Spinal cord (tissue), 10 donors: ENCODE measurements at places on chromosomes 1 and 21. TPM values are rescaled to one million over a fixed set of nuclear protein-coding genes. Genes with fewer than 3 reads are reported as not detected.
A peak's percentile ranks its signal among the peaks of the same experiment; 100 is the strongest.

DNA sequence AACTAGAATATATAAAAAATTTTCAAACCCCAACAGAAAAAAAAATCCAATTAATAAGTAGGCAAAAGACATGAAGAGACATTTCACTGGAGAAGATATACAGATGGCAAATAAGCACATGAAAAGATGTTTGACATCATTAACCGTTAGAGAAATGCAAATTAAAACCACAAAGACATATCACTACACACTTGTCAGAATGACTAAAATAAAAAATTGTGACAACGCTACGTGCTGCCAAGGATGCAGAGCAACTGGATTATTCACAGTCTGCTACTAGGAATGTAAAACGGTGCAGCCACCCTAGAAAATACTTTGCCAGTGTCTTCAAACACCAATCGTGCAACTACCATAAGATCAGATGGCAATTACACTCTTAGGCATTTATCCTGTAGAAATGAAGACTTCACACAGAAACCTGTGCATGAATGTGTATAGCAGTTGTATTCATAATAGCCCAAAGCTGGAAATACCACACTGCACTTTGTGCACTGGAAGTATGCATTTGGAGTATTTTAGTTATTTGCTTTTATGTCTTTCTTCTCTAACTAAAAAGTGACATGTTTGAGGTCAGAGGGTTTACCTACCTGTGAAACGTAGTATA, 75.3 kb upstream of the PALMD start:
- no peak for DNase-seq
- H3K27ac ChIP-seq, result no peak overlapping the region
- no peaks in the 10 kb centered on the region for H3K4me1 ChIP-seq
- H3K36me3 ChIP-seq, result no peaks in the 10 kb centered on the region
- no peaks in the 10 kb centered on the region for H3K27me3 ChIP-seq

LCK gene
- total RNA-seq, result 0.22 TPM

- H3K27me3 ChIP-seq, result no peaks in the 10 kb centered on the region
- peaks cover 23% of the 10 kb centered on the region for H3K4me1 ChIP-seq
- H3K36me3 ChIP-seq, result peaks cover 8% of the 10 kb centered on the region
- H3K27ac ChIP-seq, result no peak overlapping the region
- no peak overlapping the region for H3K4me3 ChIP-seq
These were observed 1.8 kb upstream of the ZDHHC18 start for GRCh38 chr1:26824731-26825130.

- DNase-seq, result no peak
- no peaks in the 10 kb centered on the region for H3K27me3 ChIP-seq
- H3K27ac ChIP-seq, result peak overlapping the region; percentile 82
- H3K36me3 ChIP-seq, result no peaks in the 10 kb centered on the region
- H3K4me1 ChIP-seq, result peaks cover 25% of the 10 kb centered on the region
These were observed 6.7 kb upstream of the TIE1 start for GRCh38 chr1:43293896-43294760.

GRCh38 chr1:230902349-230902923, 34.1 kb upstream of the C1orf198 start:
- no peak overlapping the region for H3K27ac ChIP-seq
- peaks cover 8% of the 10 kb centered on the region for H3K36me3 ChIP-seq
- no peak overlapping the region for H3K4me3 ChIP-seq
- DNase-seq, result no peak
- H3K27me3 ChIP-seq, result no peaks in the 10 kb centered on the region
- H3K4me1 ChIP-seq, result no peaks in the 10 kb centered on the region

- H3K27ac ChIP-seq, result peak overlapping the region; percentile 87
- H3K4me3 ChIP-seq, result no peak overlapping the region
These were observed 57.0 kb downstream of the CAMTA1 start for GRCh38 chr1:6842301-6842700.

DNA sequence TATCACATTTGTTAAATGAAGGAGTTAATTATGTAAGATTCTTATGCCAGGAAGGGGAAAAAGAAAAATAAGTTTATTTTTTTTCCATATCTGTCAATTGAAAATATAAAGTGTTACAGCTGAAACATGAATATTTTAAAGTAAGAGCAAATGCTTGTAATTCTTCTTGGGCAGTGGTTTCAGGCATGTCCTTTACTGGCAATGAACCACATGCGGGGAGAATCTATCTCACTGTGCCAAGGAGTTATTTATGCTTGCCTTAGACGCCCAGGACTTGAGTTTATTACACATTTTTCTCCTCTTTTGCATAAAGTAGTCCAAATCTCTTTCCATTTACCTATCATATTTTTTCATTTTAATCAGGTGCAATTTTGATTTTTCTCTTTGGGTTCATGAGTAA, 207.8 kb upstream of the NRIP1 start:
- no peaks in the 10 kb centered on the region for H3K27me3 ChIP-seq
- no peak overlapping the region for H3K4me3 ChIP-seq
- no peaks in the 10 kb centered on the region for H3K36me3 ChIP-seq

DNA sequence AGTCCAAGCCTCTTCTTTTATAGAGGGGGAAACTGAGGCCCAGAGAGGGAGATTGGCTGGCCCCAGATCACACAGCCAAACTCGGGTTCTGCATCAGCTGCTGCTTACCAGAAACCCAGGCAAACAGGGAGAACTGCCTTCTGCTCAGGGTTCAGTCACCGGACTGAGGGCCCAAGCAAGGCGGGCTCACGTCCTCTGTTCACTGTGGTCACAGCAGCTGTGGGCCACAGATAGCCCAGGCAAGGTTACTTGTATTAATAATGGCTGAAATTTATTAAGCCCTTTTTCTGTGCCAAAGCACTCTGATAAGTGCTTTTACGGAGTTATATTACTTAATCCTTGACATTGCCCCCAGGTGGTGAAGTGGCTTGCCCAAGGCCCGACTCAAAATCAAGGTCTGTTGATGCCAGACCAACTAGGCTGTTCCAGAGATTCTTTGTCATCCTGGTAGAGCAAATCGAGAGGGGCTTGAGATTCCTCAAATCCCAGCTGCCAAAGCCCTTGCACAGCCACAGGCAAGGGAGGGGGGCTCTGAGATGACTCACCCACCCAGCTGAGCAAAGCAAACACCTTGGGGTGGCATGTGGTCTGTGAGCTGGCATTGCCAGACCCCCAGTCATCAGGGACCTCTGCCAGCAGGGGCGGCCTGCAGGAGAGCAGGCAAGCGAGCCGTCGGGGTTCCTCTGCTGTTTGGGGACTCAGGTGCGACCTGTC, 36.5 kb downstream of the EPHB2 start:
- H3K27ac ChIP-seq, result no peak overlapping the region
- no peak overlapping the region for H3K4me3 ChIP-seq
- DNase-seq, result no peak

DNA sequence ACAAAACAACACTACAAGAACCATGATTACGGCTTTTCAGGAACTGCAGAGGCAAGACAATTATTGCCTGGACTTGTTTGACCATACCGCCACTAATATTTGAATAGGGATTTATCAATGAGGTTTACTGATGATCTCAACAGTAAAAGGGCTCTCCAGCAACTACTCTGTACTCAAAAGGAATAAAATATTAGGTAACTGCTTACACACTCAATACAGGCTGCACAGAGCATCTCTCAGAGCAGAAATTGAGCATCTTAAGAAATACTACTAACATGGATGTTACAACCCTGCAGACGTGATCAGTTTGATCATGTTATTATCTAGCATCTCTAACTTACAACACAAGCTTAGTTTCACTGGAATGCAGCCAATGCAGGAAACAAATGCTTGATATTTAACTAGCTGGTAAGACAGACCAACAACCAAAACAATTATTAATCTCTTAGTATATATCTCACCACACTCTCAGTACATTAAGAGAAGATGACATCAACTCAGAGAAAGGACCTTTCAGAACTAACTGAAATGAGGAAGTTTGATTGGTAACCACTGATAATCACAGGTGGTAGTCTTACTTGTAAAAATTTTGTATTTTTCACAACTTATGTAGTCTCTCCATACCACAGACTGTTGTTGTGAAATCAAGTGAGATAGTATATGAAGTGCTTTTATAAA, 52.2 kb downstream of the PUM1 start:
- no peaks in the 10 kb centered on the region for H3K27me3 ChIP-seq
- no peaks in the 10 kb centered on the region for H3K36me3 ChIP-seq
- no peak overlapping the region for H3K4me3 ChIP-seq
- DNase-seq, result no peak
- no peak overlapping the region for H3K27ac ChIP-seq

- DNase-seq, result no peak
- H3K4me3 ChIP-seq, result no peak overlapping the region
- no peaks in the 10 kb centered on the region for H3K27me3 ChIP-seq
- no peaks in the 10 kb centered on the region for H3K36me3 ChIP-seq
- H3K4me1 ChIP-seq, result no peaks in the 10 kb centered on the region
These were observed 29.0 kb upstream of the CTBS start for GRCh38 chr1:84603223-84603622.

ZSWIM5 gene
- 7.9 TPM for total RNA-seq

- no peaks in the 10 kb centered on the region for H3K4me1 ChIP-seq
- no peaks in the 10 kb centered on the region for H3K36me3 ChIP-seq
- H3K27me3 ChIP-seq, result no peaks in the 10 kb centered on the region
- H3K27ac ChIP-seq, result no peak overlapping the region
- no peak overlapping the region for H3K4me3 ChIP-seq
- no peak for DNase-seq
These were observed 155.7 kb downstream of the PTPRC start for GRCh38 chr1:198794498-198794897.

GRCh38 chr1:29500041-29500440, 263.7 kb downstream of the PTPRU start:
- no peaks in the 10 kb centered on the region for H3K36me3 ChIP-seq
- no peak for DNase-seq
- H3K27ac ChIP-seq, result no peak overlapping the region
- no peak overlapping the region for H3K4me3 ChIP-seq

PRAMEF8 gene
- total RNA-seq, result not detected

GRCh38 chr1:212652609-212653008, 44.0 kb downstream of the ATF3 start:
- H3K36me3 ChIP-seq, result no peaks in the 10 kb centered on the region
- no peak for DNase-seq
- H3K27me3 ChIP-seq, result no peaks in the 10 kb centered on the region
- no peaks in the 10 kb centered on the region for H3K4me1 ChIP-seq
- no peak overlapping the region for H3K27ac ChIP-seq

DNA sequence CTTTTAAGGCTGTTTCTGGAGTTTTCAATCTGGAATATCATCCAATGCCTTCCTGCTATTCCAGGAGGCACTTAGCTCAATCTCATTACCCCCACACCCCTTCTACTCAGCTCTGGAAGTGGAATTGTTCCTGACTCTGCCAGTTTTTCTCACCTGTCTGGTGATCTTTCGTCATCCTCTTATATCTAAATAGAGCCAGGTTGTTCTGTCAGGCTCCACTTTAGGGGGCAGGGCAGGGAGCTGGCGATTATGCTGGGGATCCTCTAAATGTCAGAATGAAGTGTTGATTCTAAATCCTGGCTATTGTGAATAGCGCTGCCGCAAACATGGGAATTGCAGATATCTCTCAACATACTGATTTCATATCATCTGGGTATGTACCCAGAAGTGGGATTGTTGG, 63.6 kb upstream of the ETV3 start:
- DNase-seq, result no peak
- no peaks in the 10 kb centered on the region for H3K4me1 ChIP-seq
- no peaks in the 10 kb centered on the region for H3K36me3 ChIP-seq
- H3K27ac ChIP-seq, result no peak overlapping the region

DNA sequence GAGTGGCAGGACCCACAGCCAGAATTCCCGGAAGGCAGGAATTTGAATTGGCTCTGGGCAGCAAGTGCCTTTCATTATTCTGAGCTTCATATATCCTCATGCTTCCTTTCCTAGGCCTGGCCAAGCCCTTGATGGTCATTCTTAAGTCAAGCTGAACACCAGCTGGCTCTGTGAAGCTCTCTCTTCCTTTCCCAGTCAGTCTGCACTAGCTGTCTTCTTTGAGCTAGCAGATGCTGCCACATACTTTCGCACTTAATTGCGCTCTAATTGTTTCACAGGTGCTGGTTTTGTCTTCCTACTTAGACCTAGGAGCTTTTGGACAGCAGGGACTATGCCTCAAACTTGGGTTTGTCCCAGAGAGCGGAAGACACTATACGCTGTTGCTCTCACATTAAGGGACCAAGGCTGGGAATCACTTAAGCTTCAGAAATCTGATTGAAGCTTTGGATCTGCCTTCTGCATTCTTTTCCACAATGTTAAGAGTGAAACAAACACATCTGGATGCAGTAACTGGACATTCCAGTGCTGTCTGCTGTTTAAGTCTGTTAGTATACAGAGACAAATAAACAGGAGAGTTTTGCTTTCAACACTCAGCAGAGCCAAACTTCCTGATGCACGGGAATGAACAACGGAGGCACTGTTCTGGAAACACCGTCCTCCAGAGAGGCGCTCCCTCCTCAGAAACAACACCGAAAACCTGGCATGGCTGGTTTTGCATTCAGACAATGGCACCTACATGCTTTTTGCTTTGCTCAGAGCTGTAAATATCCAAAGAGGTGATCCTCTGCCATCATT, 2.2 kb downstream of the TLR5 start:
- H3K4me1 ChIP-seq, result peaks cover 30% of the 10 kb centered on the region
- H3K4me3 ChIP-seq, result no peak overlapping the region
- DNase-seq, result peak; percentile 38
- H3K27me3 ChIP-seq, result peaks cover 16% of the 10 kb centered on the region

DNA sequence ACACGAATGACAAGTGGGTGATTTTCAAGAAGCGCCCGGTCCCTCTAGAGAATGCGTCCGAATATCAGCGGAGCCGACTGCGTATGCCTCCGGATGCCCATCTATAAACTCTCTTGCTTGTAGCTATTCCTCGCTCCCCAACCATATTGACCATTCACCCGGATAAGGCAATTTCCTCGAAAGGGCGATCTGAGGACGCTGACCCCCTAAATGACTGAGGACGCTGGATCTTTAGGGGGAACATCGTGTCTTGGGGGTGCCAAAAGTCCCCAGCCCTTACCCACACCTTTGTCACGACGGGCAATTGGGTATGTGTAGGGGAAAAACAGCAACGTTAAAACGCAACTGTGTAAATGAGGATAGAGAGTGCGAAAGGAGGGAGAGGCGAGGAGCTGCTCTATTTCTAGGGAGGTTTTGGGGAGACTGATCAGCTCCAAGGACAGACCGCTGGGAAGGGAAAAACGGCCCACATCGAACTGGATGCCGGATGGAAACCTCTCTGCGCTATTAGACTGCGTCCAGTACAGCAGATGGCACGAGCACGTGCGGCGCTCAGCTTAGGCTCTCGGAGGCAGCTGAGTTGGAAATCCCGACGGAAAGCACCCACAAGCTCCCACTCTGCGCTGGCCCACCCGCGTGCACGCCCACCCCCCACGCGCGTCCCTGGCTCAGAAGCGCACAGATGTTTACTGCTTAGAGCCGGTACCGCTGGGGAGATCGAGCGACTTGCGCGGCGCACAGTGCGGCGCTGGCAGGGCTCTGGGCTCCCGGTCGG, 2.9 kb upstream of the PRRX1 start:
- H3K27me3 ChIP-seq, result peaks cover 75% of the 10 kb centered on the region
- peaks cover 43% of the 10 kb centered on the region for H3K4me1 ChIP-seq
- no peak overlapping the region for H3K27ac ChIP-seq
- H3K4me3 ChIP-seq, result peak overlapping the region; percentile 20
- H3K36me3 ChIP-seq, result no peaks in the 10 kb centered on the region
- DNase-seq, result peak; percentile 60

- H3K4me1 ChIP-seq, result no peaks in the 10 kb centered on the region
- no peak overlapping the region for H3K27ac ChIP-seq
- H3K27me3 ChIP-seq, result no peaks in the 10 kb centered on the region
- DNase-seq, result no peak
These were observed 83.2 kb downstream of the HIVEP3 start for GRCh38 chr1:41835485-41835884.

EFNA1 gene
- total RNA-seq, result 14.8 TPM

DCLRE1B gene
- 5.7 TPM for total RNA-seq
